Central memory CD8-positive, alpha-beta T cell (primary cell): ENCODE measurements at places on chromosomes 4 and X.

DNA sequence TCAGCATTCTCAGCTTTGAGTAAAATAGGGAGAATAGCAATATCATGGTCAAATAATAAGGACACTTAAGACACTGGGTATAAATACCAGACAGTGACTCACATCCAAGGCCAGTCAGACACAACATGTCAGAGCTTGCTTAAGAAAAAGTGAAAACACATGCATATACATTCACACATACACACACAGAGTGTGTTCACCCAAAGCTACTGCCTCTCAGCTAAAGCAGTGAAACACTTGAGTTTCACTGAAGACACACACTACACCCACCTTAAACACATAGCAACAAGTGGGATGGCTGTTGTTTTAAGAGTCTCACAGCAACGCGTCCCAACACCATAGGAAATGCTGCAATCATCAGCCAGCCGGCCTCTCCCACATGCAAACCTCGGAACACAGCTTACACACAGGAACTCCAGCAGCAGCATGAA is 14.4 kb downstream of the SHROOM4 start:
- DNase-seq = no peak

DNA sequence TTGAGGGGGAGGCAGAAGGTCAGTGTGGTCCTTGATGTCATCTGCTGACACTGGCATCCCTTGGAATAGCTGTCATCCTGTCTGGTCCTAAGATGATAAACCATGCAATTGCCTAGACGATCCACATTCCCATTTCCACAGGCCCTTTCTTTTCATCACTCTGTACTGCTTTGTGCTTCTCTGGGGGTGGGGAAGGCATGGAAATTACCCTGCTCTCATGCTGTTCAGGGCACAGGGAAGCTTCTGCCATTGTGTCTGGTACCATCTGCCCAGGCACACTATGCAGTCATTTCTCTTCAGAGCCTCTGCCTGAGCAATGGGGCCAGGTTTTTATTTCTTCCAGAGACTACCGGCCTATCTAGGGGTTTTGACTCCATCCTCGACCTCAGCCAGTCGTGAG is 49.7 kb upstream of the ELOVL6 start:
- no peak for DNase-seq

DNA sequence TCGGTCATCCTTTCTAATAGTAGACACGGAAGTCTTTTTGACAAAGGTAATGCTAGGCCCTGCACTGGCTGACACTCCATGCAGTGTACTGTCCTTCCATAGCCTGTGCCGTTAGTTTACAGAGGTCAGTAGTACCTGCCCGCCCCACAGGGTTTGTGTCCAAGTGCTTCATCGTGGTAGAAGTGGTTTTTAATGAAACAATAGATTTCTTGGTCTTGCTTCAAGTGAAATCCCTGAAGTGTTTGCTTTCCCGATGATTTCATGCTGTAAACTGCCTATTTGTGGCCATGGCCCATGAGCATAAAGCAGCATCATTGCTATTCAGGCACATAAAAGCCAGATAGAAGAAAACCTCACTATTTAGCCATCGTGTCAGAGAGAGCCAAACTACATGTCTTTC is 139.3 kb downstream of the GPR143 start:
- no peak for DNase-seq

GRCh38 chr4:115851918-115852766 is 738.7 kb upstream of the NDST4 start:
- no peak for DNase-seq

DNA sequence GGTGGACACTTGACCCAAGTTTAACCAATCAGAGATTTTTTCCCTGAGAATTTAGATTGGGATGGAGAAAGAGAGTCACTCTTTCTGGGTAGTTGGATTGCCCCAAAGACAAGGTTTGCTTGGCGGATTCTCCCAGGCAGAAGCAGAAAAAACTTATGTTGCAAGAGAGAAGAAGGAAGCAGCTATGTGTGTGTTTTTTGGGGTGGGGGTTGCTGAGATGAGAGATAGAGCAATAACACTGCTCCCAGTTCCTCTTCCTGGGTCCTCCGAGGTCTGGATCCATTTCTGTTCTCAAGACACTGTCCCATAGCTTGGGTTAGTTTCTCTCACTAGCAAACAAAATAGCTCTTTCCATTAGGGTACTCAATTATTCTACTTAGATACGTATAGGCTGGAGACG is 222.1 kb downstream of the STIM2 start:
- DNase-seq = no peak

DNA sequence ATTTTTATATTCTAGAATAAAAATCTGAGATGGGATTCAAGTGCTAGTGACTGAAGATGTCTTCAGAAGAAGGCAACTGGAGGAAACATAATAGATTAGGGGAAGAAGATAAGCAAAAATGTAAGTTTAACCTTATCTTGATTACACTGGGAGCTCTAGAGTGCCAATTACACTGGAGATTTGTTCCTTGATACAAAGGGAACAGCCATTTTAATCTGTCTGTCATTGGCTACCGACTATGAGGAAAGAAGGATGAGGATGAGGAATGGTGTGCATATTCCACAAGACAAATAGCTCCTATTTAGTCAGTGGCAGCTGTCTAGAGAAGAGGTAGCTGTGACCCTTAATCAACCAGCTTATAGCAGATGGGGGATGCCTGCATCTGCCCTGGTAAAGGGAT is 1034.5 kb upstream of the IGFBP7 start:
- DNase-seq = no peak

- DNase-seq = no peak
These were observed 116.9 kb downstream of the EFNB1 start for GRCh38 chrX:68945603-68946228.

DNA sequence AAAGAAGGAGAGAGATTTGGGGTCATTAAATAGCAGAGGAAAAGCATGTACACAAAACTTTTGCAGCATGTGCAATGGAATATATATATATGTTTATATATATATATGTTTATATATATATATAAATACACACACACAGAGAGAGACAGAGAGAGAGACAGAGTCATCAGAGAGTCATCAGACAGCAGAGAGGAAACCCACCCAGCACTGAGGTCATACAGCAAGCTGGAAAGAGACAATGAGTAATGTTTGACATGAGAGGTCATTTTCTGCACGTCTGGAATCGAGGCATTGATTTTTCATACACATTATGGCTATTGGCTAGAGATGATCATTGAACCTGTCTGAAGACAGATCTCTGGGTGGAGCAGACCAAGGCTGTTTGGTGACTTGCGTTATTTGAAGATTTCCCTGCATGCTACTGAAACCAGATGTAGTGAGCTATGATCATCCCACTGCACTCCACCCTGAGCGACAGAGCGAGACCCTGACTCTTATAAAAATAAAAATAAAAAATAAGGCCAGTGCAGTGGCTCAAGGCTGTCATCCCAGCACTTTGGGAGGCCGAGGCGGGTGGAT is 48.8 kb upstream of the SHOX start:
- DNase-seq = no peak

DNA sequence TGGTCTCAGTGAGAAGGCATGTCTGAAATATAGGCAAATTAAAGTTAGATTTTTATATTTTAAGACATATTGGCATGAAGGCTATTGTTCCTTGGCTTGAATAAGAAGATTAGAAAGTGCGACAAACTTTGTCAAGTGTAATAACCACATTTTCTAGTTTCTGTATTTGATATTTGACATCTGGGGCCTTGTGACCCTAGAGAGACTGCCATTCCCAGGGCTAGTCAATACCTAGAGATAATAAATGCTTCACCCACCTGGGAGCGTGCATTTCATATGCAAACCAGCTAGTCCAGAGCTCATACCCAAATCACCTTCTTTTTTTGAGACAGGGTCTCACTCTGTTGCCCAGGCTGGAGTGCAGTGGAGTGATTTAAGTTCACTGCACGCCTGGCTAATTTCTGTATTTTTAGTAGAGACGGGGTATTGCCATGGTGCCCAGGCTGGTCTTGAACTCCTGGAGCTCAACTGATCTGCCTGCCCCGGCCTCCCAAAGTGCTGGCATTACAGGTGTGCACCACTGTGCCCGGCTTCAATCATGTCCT is 62.6 kb downstream of the COQ2 start:
- no peak for DNase-seq

- no peak for DNase-seq
These were observed 136.4 kb downstream of the AMELX start for GRCh38 chrX:11429538-11430085.

DNA sequence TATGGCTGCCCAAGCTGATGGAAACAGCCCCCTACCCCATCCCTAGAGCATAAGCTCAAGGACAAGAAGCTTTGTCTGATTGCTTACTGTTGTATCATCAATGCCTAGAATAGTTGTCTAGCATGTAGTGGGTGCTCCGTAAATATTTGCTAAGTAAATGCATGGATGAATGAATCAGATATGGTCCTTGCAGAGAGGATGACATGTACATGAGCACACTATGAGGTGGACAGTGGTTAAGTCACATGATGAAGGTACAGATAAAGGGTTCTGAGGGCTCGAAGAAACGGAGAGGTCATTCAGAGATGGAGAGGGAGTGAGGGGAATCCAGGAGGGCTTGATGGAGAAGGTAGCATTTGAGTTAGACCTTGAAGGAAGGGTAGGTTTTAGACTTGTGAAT is 214.2 kb downstream of the RBMX2 start:
- DNase-seq = no peak

GRCh38 chr4:76624241-76624681 is 189.2 kb downstream of the SHROOM3 start:
- DNase-seq = no peak

GRCh38 chrX:108306086-108306485 is 132.1 kb downstream of the COL4A6 start:
- DNase-seq = no peak

GRCh38 chr4:173417833-173418232 is 18.9 kb upstream of the SCRG1 start:
- no peak for DNase-seq

DNA sequence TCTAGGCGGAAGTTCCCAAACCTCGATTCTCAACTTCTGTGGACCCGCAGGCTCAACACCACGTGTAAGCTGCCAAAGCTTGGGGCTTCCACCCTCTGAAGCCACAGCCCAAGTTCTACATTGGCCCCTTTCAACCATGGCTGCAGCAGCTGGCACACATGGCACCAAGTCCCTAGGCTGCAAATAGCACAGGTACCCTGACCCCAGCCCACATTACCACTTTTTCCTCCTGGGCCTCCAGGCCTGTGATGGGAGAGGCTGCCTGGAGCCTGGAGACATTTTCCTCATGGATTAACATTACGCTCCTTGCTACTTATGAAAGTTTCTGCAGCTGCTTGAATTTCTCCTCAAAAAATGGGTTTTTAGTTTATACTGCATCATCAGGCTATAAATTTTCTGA is 479.5 kb downstream of the PCDH7 start:
- DNase-seq = no peak

- DNase-seq = no peak
These were observed 19.9 kb upstream of the ENPP6 start for GRCh38 chr4:184237612-184238011.

DNA sequence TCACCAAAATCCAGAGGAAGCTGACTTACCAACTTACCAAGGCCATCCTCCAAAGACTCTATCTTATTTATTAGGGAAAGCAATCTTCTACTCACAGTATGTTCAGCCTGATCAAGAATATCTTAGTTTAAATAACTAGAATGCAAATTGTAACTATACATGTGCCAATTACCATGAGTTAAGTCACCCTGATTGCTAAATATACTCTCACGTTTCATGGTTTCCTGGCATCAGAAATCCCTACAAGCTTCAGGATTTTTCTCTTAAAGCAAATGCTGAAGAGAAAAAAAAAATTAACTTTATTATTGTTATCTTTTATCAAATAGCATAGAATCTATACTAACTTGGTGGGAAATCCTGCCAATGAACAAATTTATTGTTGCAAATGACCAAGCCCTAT is 63.0 kb upstream of the MXD4 start:
- no peak for DNase-seq

- DNase-seq = no peak
These were observed 114.8 kb upstream of the VAMP7 start for GRCh38 chrX:155766321-155766720.

DNA sequence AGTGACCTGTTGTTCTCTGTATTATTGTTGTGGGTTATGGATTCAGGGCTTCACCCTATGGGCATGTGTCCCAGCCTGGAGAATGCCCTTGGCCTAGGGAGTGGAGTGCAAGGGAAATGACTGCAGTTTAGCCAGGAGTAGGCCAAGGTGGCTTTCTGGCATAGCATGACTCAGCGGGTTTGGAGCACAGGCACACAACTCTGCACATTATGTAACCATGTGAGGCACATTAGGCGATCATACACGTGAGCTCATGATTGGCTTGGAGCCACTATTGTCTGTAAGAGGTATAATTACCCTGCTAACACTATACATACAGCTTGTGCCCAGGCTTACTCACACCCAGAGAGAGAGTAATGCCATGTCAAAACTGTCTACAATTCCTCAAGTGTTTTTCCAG is 35.1 kb upstream of the TACR3 start:
- no peak for DNase-seq

GRCh38 chr4:24799544-24800324 is 4.4 kb downstream of the SOD3 start:
- DNase-seq = no peak

DNA sequence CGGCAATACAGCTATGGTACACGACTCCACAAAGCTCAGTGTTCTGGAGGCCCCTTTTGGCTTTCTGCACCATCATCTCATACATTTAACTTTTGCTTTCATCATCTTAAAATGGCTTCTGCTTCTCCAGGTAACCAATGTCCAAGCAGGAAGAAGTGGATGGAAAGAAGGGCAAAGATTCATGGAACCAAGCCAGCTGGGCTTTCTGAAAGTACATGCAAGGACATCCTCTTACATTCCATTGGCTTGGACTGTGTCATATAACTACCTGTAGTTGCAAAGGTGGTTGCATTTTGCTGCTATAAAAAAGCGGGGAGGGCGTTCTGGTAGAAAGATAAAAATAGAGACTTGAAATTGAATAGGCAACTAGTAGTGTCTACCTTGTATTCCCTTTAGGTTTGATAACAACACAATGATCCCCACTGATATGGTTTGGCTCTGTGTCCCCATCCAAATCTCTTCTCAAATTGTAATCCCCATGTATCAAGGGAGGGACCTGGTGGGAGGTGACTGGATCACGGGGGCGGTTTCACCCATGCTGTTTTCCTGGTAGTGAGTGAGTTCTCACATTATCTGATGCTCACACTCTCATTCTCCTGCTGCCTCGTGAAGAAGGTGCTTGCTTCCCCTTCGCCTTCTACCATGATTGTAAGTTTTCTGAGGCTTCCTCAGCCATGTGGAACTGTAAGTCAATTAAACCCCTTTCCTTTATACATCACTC is 6.7 kb upstream of the FHIP1A start:
- DNase-seq = no peak

DNA sequence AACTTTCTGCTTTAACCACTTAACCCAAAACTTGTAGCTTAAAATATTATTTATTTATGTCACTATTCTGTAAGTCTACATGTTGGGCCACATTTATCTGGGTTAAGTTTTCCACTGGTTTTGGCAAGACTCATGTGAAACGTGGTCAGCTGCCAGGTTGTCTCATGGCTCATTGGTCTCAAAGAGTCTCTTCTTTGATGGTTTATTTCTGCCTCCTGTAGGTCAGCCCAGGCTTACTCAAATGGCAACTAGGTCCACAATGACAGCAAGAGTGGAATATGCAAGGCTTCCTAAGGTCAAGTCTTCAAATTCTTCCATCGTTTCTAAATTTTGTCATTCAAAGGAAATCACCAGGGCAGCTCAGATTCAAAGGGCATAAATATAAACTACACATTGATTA is 828.7 kb downstream of the PCDH7 start:
- DNase-seq = no peak
